ENCODE measurements at places on chromosomes 4 and X.

DNA sequence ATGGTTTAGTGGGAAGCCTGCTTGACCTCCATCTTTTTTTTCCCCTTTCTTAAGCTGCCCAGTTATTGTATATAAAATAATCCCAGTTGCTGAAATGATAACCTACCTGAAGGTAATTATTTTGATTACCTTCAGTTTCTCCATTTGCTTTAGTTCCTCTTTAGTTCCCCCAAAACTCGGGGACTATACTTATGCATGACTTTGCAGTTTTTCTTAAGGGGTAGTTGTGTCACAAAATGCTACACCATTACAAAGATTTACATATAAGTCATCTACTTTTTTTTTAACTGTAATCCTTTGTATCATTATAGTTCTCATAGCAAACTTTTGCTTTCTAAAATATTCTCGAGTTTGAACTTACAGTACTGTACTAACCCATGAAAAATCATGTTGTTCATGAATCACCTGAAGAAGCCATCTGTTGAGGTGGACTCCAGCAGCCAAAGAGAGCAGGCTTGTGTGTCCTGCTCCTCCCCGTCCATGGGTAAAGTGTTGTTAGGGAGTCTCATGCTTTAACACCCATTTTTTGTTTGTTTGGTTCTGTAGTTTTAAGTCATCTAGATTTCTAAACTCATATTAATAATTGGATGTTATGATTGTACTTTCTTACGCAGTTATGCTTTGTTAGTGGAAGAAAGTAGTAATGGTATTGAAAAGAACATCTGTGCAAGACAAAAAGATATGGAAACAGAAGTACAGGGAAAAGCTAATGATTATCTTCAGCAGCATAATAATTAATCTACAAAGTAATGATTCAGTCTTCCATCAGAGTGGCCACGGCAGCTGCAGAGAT lies 34.6 kb downstream of the HADH start:
- DNase-seq, result no peak

DNA sequence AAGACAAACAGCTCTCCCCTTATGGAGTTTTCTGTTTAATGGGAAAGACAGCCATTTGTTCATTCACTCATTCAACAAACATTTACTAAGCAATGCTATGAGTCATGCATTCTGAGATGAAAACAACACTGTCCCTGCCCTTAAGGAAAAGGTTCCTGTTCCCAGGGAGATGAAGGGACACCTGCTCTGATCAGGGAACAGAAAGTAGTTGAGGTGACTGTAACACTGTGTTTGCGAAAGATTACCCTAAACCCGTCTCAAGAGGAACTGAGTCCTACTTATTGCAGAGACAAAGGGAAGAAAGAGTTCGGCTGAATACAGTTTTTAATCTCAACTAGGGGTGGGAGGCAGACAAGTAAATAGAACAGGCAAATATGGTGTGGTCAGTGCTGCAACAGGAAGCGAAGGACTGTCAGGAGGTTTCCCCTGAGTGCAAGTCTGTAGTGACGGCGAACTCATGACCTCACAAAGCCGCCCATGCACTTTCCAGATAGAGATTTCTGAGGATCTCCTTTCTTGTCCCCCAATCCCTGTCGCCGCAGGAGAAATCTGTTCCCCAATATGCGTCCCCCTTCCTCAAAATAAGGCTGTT lies 712 bp downstream of the STX18 start:
- no peak for DNase-seq

DNA sequence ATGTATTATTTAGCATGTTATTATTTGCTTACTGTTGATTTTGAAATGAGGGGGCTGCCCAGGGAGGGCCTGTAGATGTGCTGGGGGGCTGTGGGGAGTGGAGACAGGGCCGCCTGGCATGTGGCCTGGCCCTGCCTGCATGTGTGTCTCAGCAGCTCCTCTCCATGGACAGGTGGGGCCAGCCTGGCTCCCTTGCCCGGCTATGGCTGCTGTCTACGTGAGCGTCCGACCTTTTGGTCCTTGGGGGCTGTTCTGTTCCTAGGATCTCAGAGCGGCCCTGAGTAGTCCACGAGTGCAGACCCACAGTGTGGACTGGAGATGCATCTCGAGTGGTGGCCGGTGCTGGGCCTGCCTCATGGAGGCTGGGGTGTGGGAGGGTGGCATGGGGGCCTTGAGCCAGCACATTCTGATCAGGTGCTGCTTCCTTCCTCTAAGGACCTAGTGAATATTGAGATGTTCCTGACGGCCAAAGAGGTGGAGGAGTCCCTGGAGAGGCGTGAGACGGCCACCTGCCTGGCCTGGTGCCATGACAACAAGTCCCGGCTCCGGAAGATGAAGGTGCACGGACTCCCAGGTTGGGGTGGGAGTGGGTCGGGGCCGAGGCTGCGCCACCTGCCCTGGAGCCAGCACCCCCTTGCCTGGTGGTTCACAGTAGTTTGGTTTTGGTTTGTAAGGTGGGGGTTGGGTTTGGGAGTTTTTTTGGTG lies 24.9 kb upstream of the UVSSA start:
- no peak for DNase-seq

DNA sequence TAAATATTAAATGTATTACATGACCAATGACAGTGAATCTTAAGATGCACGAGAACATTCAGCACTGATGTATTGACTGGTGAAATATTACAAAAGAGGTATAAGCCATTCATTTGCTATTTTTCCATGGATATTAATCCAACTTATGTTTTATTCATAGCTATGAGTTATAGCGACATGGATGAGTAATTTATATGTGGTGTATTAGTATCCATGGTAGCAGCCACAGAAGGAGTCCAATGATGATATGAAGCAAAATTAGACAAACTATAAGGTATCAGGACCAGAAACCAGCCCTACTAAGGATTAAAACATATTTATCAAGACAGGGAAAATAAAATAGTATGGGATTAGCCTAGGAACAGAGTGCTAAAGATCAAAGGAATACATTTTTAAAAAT lies 50.7 kb downstream of the THAP9 start:
- DNase-seq, result no peak

GRCh38 chr4:140268186-140268841 lies 105.1 kb upstream of the SCOC start:
- no peak for DNase-seq

GRCh38 chr4:153266988-153267387 lies 62.7 kb downstream of the TRIM2 start:
- DNase-seq, result no peak

DNA sequence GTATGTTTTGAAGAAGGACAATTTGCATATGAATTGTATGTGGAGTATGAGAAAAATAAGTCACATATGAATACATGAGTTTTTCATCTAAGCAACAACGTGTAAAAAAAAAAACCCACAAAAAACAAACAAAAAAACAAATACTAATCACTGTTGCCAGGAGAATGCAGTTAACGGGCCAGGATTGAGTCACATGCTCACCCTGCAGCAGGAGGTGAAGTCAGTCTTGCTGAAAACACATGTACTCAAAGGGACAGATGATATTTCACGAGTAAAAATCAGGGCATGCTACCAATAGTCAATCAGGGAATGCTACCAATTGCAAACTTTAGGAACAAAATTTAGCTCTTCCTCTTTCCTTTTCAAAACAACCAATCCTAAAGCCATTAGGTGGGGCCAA lies 10.4 kb upstream of the DCLK2 start:
- DNase-seq, result no peak

DNA sequence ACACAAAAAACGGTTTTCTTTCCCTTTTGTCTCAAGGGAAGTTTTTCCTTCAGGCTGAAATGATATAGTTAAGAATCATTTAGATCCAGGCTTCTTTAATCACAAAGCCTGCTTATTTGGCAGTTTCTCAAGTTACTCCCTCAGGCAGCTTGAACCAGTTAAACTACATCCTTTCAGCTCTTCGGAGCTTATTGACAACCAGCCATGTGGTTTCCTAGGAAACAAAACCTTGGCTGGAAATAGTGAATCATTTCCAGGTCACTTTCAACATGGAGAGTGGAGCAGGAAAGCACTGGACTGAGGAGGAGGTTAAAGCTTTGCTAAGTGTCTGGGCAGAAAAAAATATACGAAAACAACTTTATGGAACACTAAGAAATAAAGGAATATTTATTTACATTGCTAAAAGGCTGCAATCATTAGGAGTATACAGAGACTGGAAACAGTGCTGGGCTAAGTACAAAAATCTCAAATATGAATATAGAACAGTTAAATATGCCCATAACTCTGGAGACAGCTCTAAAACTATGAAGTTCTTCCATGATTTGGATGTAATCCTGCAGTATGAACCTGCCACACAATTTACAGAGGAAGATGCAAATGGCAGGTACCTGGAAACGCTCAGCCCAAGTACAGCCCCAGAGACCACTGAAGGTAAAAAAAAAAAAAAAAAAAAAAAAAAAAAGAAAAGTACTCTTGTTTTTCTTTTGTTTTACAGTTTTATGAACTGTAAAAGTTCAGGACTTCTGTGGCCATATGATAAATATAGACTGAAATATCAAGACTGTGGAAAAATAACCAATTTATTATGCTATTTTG lies 23.2 kb upstream of the AASDH start:
- no peak for DNase-seq

- no peak for DNase-seq
Measured at GRCh38 chr4:150033081-150033480, 45.2 kb upstream of the DCLK2 start.

- peak; percentile 7 for DNase-seq
Measured at GRCh38 chrX:137031517-137032340, 2.1 kb downstream of the GPR101 start.

GRCh38 chrX:135890087-135890585 lies 3.1 kb downstream of the CT45A10 start:
- DNase-seq, result no peak

DNA sequence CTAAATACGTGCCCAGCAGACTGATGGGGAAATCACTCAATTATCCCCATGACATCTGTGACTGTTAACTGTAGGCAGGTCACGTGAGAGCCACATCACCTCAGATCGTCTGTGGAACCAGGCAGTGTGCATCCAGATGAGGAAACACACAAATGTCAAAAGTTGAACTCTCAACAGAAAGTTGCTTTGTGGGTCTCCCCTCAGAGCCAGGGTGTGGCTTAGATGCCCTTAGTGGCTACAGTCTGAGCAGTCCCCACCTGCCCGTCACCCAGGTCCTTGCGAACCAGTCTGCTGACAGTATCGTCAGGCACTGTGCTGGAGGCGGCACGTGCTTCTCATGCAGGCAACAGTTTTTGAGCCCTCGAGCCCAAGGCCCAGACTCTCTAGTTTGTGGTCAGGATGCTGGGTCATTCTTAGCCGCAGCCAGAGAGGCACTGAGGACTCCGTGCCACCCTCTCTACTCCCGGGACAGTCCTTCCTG lies 10.8 kb downstream of the TMEM187 start:
- no peak for DNase-seq

DNA sequence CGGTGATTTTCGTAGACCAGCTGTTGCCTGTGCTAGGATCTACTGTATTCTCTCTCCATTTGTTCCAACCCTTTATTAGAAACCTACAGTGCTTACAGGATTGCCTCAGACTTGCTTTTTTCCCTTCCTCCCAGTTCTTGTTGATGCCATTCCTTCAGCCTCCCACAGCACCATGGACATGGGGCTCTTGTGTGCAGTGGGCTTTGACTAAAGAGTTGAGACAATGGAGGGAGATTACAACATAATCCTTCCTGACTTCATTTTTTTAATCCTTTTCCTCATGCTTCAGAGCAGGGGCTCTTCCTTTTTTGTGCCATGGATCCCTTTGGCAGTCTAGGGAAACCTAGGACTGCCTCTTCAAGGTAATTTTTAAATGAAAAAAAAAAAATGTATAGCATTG lies 92.1 kb downstream of the BMPR1B start:
- no peak for DNase-seq

DNA sequence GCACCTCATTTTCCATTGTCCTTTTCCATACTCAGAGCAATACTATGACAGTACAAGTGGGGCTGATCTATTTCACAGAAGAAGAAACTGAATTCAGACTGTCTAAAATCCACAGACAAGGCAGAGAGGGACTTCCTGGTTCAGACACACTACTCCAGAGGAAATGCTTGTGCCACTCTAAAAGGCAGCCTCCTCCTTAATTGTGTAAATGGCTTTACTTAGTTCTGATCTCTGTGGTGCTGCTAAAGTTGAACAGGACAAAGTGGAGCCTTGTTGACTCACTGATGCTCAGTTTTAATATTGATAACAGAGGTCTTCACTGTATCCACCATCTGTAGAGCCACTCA lies 122.4 kb downstream of the KIT start:
- DNase-seq, result no peak

DNA sequence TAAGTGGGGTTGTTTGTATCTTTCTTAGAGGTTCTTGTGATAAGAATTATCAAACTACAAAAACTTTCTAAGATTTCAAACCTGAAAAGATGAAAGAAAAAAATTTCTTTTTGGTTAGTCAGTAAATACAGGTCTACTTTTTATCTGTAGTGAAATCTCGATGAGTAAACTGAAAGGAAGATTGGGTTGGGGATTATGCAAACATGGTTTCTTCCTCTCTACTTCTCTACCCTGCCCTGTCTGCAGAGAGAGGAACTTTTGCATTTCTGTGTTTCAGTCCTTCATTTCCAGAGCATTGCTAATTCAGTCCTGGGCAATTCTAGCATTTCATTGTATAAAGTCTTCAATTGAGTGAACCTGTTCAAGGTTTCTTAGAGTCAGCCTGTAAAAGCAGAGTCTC lies 51.6 kb upstream of the IL2 start:
- no peak for DNase-seq

GRCh38 chr4:95358421-95358820 lies 190.4 kb downstream of the UNC5C start:
- DNase-seq, result no peak

- DNase-seq, result no peak
Measured at GRCh38 chr4:184487503-184487902, 13.2 kb upstream of the IRF2 start.

GRCh38 chr4:8176547-8177399 lies 18.2 kb upstream of the ABLIM2 start:
- no peak for DNase-seq

GRCh38 chr4:152535360-152535902 lies 461 bp downstream of the FBXW7 start:
- DNase-seq, result peak; percentile 19

DNA sequence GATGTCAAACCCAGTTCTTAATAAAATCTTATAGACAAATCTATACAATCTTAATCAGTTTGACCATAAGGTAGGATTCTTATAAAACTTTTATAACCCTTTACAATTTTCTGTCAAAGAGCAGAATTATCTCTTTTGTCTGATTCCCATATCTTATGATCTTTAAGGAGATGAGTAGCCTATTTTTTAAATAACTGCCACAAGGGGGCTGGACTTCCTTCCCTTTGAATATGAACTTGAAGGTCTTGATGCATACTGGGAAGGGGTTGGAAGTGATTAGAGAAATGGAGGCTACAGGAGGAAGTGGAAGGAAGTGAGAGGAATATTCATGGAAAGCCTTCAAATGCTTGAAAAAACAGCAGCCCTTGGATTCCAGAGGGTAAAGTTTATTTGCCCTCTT lies 111.1 kb downstream of the APOOL start:
- DNase-seq, result no peak

GRCh38 chrX:152813206-152813605 lies 17.4 kb downstream of the CETN2 start:
- DNase-seq, result no peak

- DNase-seq, result no peak
Measured at GRCh38 chr4:42411803-42412202, 14.5 kb downstream of the SHISA3 start.

- no peak for DNase-seq
Measured at GRCh38 chr4:77827343-77827742, 8.2 kb upstream of the CNOT6L start.

Data from effector memory CD4-positive, alpha-beta T cell (primary cell).